ENCODE measurements at places on chromosomes 6 and 20. TPM values are rescaled to one million over a fixed set of nuclear protein-coding genes. Genes with fewer than 3 reads are reported as not detected.

Gene PHACTR3
- 0.42 TPM for total RNA-seq

Gene TMEM200A
- total RNA-seq = 0.33 TPM

Gene TNF
- 0.42 TPM for total RNA-seq

DNA sequence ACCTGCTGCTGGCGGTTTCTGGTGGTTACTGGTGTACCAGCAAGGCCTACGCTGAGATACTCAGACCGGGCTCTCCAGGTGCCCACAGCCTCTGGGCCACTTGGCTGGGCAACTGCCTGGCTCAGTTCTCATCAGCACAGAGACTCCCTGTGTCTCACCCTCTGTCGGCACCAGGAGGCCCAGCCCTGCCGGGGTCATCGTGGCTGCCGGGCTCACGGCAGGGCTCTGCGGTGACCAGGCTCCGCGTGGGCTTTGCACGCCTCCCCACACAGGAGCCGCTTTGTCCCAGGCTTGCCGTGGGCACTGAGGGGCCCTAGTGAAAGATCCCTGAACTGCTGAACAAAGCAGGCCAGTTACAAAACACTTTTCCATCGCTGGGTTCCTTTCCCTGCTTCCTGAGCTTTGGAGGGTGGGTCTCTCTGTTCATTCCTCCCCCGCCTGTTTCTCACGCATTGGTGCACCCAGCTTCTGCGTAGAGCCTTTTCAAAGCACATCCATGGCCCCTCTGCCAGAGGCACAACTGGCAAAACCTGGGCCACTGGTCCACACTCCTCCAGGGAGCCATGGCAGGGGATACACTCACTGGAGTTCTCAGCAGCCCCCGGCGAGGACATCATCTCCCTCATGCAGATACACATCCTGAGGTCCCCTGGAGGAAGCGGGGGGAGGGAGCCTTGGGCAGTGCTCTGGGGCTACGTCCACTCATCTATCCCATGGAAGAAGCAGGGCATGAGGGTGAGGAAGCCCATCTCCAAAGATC, 117.0 kb downstream of the NFATC2 start:
- DNase-seq = no peak

GRCh38 chr6:164695896-164696295, 613.5 kb downstream of the C6orf118 start:
- DNase-seq = no peak

All from liver (tissue), 10 donors.